Hematopoietic multipotent progenitor cell treated with erythropoietin and hydrocortisone succinate and interleukin-3 and kit ligand, for 6 days (in vitro differentiated cells): ENCODE measurements at places on chromosomes 12 and 14.

GRCh38 chr12:120936197-120936596 lies 32.0 kb upstream of the SPPL3 start:
- DNase-seq: no peak

DNA sequence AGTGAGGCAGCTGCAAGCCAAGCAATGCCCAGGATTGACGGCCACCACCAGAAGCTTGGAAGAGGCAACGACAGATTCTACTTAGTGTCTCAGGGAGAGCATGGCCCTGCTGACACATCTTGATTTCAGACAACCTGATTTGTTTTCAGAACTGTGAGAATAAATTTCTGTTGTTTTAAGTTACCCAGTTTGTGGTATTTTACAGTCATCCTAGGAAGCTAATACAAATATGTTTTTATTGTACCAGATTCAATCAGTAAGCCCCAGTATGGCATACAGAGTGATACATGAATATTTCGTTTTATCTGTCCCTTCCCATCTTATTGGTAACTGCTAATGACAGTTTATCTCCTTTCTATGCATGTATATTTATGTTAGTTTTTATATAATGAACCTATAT lies 62.3 kb downstream of the SAMD4A start:
- DNase-seq: no peak

- DNase-seq: peak; percentile 85
Observed at GRCh38 chr14:22314183-22314820, 274.7 kb downstream of the DAD1 start.

- no peak for DNase-seq
Observed at GRCh38 chr12:68400226-68400829, 68.2 kb upstream of the MDM1 start.

DNA sequence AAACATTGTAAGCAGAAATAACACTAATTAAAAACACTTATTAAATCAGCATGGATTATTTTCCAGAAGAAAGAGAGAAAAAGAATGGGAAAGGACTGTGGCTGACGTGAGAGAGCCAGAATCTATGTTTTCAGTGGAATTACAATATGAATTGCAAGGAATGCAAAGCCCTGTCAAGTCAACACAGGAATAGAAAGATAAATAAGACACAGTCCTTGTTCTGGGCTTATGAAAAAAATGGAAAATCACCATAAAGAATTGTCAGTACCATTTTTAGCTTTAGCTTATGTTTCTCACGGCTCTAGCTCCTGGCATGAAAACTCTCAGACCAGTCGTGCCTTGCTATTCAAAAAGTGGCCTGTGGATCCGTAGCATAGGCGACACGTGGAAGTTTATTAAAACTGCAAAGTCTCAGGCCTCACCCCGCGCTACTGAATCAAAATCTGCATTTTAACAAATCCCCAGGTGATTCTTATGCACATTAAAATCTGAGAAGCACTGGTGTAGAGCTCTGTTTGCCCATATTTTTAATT lies 549.1 kb downstream of the RPS29 start:
- DNase-seq: no peak

DNA sequence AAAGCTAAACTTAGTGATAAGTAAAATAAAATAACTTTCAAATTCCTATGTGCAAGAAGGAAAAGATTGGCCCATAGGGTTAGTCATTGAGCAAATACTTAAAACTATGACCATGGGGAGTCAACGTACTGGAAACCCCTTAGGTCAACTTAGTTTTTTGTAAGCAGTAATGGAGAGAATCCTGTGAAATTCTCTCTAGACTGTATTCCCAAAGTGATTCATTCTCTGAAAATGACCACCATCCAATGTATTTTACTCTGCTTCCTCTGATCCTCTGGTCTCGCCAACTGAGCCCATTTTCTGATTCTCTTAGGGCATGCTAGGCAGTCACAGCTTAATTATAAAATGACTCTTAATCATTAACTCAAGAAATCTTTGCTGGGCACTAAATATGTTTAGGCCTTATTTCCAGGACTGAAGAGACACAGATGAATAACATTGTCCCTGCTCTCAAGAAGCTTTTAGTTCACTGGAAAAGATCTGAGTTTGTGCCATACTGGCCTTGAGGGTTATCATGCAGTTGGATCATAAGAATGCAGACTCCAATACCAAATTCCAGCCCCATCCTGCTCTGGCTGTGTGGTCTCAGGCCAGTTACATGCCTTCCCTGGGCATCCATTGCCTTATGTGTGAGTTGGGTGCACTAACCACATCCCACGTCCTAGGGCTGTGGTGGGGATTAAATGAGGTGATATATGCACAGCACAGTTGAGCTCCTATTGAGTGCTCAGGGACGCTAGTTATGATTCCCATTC lies 732.4 kb downstream of the AACS start:
- DNase-seq: no peak

- DNase-seq: no peak
Observed at GRCh38 chr14:80699861-80700260, 241.7 kb downstream of the CEP128 start.

DNA sequence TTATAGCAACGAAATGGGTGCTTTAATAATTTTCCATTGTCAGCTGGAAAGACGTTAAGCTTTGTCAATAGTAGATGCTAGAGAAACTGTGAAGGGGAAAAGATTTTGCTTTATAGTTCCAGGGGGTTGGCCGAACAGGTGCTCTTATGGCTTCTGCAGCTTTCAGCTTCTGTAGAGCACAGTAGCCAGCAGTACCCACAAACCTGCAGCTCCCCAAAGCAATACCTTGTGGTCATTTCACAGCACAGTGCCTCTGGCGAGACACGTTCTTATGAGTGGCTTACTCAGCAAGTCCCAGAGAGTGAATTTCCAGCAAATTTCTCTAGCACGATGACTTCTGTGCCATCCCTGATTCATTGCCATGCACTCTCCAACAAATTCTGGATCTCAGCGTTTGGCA lies 416.3 kb upstream of the ATP2B1 start:
- DNase-seq: no peak

- no peak for DNase-seq
Observed at GRCh38 chr12:30882706-30883105, 43.8 kb upstream of the TSPAN11 start.

DNA sequence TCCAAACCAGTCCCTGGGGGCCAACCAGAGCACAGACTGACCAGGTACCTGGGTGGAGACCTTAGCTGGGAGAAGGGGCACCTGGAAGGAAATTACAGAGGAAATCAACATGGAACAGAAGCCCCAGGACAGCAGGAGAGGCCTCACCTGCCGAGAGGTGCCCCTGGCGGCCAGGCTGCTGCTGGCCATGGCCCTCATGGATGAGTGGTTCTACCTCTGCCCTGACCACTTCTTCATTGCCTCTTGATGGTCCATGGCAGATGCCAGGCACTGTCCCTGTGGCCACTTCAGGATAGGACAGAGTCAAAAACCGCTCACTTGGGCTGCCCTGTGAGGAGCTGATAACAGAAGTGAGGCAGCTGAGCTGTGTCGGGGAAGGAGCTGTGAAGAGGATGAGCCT lies 73.1 kb upstream of the GNG2 start:
- no peak for DNase-seq

DNA sequence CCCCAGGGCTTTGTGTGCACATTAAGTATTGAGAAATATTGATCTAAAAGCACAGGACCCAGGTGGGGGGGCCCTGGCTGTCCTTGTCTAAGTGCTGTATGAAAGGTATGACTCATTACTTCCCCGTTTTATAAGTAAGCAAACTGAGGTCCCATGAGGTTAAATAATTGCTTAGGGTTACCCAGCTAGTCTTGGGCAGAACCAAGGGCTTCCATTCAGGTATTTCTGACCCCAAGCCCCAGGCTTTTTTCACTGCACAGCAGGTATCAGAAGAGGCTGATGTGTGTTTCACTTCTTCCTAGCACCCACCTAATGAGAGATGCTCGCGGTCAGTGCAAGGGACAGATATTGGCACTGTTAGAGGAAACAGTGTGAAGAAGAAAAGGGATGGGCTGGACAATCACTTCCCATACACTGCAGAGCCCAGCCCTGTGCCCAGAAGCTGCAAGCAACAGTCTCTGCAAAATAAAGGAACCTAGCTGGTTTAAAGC lies 4.7 kb upstream of the TC2N start:
- DNase-seq: peak; percentile 9

- no peak for DNase-seq
Observed at GRCh38 chr14:99822800-99823455, 29.7 kb downstream of the EML1 start.

DNA sequence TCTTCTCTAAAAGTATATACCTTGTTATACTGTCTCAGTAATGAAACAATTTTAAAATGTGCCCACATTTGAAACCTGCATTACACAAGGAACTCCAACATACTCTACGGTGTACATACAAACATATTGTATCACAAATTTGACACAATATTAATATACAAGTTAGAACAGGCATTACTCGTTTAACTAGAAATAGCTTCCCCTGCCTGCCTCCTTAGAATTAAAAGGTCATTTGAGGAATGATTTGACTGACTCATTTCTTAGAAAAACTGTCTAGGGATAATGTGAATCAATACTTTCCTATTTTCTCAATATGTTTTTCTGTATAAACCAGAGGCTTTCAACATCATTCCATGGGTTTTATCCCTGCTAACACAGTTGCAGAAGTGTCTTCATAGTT lies 73.7 kb downstream of the STON2 start:
- DNase-seq: no peak

DNA sequence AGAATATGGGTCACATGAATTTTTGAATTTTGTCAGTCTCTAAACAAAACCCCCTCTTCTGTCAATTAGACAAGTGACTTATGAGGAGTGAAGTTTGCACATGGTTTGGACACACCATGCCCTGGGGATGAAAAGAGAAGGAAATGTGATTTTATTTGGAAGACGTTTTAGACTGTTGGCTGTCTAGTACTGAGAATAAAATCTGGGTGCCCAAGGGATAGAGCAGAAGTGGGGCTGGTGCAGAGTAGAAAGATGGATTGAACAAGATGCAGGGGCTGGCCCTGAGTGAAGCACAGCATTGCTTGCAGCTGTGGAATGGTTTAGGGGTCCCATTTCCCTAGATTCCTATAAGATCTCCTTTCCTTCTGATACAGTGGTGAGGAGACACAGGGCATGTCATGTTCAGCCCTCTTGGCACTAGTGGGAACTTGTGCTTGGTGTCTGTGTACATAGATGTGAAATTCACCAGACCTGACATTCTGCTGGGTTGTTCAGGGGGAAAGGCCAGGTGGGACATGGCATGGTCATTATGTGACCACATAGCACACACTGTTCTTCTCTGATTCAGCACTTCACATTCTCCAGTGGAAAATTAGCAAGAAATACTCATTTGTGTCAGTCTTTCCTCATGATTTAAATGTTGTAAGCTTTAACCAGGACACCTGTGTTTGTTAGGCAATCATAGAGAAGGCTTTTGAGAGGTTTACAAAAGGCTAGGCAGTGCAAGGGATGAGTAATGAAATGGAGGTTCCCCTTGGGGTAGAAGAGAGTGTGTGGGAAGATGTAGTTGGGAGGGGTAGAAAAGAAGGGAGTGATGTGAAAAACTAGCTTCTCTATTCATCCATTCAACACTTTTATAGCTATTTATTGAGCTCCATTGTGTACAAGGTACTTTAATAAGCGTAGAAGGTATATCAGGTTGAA lies 202.3 kb upstream of the IGF1 start:
- DNase-seq: no peak

GRCh38 chr14:30020271-30020670 lies 92.6 kb upstream of the PRKD1 start:
- no peak for DNase-seq

DNA sequence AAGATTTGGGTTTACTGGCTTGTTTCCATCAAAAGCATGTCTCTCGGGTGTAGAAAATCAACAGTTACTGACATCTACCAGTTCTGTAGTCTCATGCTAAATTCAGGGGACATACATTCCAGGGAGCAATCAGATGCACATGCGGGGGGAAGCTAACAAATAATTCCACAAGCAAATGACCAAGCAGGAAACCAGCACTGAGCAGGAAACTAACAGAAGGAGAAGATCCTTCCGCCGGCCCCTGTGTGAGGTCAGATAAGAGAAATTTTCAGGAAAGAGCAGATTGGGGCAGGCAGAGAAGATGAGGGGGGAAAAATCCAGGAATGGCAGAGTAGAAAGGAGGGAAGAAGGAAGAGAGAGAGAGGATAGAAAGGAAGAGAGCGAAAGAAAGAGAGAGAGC lies 127.6 kb upstream of the TMCC3 start:
- DNase-seq: no peak

DNA sequence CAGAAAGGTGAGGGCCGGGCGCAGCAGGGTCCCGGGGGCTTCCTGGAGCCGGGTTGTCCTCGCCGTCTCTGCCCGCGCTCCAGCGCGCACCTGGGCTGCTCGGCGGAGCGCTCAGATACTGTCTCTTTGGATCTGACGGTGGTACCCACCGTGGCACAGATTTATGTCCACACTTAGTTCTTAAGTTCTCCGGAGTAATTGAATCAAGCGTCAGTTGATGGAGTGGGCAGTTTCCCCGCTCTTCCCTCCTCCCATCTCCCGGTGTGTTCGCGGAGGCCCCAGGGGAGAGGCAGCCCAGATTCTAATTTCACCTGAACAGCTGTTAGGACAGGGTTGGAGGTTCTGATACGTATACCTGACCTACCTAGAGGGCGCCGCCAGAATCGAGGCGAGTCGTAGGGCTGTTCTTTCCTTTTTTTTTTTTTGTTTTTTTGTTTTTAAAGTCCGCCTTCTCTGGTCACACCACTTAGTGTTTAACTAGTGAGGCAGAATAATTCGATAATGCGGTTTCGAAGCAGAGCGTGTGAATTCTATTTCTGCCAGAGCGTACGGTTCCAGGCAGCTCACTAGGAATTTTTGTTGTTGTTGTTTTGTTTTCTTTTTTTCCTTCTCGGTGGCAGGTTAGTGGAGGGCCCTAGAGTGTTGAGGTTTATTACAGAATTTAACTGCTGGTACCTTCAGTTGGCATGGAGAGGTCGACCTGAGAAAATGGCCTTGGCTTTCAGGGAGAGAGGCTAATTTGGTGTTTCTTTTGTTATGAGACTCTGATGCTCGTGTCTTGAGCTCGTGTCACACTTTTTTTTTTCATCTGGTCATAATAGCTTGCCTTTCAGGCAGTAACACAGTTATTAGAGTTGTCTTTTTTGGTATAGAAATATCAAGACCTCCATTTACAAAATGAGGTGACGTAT lies 22.3 kb upstream of the GNS start:
- DNase-seq: no peak
